ENCODE measurements at places on chromosomes 2 and 18. TPM values are rescaled to one million over a fixed set of nuclear protein-coding genes. Genes with fewer than 3 reads are reported as not detected.

DNA sequence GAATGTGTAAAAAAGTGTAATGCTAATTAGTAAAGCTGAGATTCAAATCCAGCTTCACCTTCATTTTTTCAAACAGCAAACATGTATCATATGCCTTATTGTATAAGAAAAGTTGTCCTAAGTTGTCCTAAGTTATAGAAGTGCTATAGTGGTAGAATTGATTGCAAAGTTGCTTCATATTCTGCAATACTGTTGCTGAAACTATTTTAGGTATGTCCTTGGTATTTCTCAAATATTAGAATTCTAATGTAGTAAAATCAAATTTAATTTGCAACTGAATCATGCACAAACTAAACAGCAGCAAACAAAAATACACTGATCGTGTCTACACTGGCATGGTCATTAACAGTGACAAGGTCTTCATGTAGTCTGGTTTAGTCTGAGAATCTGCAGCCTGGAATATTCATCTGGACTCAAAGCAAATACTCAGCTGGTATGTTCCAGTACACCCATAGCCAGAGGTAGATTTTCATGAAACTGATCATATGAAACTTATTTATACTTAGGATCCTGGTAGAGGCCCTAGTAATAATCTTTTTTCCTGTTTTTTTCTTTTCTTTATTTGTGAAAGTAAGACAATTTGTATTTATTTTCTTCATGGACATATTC lies 555.6 kb upstream of the ZEB2 start:
- DNase-seq, result no peak
- no peak overlapping the region for H3K27ac ChIP-seq
- no peaks in the 10 kb centered on the region for H3K27me3 ChIP-seq

DCC gene
- 0.77 TPM for total RNA-seq

- DNase-seq, result no peak
- no peak overlapping the region for H3K27ac ChIP-seq
- no peaks in the 10 kb centered on the region for H3K27me3 ChIP-seq
- no peaks in the 10 kb centered on the region for H3K36me3 ChIP-seq
- peaks cover under 1% of the 10 kb centered on the region for H3K4me1 ChIP-seq
- no peak overlapping the region for H3K4me3 ChIP-seq
Measured at GRCh38 chr18:7812431-7813063, 245.4 kb downstream of the PTPRM start.

GRCh38 chr2:173134703-173135102 lies 59.1 kb downstream of the MAP3K20 start:
- no peak overlapping the region for H3K4me3 ChIP-seq
- H3K27ac ChIP-seq, result no peak overlapping the region
- H3K27me3 ChIP-seq, result no peaks in the 10 kb centered on the region
- H3K4me1 ChIP-seq, result peaks cover 3% of the 10 kb centered on the region
- no peak for DNase-seq
- H3K36me3 ChIP-seq, result no peaks in the 10 kb centered on the region

DNA sequence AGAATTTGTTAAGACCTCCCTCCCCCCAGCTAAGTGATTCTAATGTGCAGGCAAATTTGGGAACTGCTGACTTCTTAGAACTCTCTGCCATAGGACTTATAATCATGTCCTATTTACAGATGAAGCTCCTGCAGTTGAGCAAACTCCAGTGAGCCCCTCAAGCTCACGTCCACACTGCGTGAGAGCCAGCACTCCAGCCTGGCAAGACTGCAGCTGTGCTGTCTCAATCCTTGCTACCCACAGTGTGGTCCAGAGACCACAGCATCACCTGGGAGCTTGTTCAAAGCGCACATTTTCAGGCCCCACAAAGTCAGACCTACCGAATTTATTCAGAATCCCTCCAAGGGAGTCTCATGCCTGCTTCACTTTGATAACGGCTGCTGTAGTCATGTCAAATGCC lies 243.2 kb upstream of the RAB12 start:
- no peak overlapping the region for H3K27ac ChIP-seq
- H3K36me3 ChIP-seq, result no peaks in the 10 kb centered on the region
- H3K27me3 ChIP-seq, result no peaks in the 10 kb centered on the region
- no peak overlapping the region for H3K4me3 ChIP-seq

GRCh38 chr18:31245820-31246219 lies 72.1 kb upstream of the DSG1 start:
- no peaks in the 10 kb centered on the region for H3K4me1 ChIP-seq
- no peaks in the 10 kb centered on the region for H3K36me3 ChIP-seq
- H3K27ac ChIP-seq, result no peak overlapping the region
- no peaks in the 10 kb centered on the region for H3K27me3 ChIP-seq

DNA sequence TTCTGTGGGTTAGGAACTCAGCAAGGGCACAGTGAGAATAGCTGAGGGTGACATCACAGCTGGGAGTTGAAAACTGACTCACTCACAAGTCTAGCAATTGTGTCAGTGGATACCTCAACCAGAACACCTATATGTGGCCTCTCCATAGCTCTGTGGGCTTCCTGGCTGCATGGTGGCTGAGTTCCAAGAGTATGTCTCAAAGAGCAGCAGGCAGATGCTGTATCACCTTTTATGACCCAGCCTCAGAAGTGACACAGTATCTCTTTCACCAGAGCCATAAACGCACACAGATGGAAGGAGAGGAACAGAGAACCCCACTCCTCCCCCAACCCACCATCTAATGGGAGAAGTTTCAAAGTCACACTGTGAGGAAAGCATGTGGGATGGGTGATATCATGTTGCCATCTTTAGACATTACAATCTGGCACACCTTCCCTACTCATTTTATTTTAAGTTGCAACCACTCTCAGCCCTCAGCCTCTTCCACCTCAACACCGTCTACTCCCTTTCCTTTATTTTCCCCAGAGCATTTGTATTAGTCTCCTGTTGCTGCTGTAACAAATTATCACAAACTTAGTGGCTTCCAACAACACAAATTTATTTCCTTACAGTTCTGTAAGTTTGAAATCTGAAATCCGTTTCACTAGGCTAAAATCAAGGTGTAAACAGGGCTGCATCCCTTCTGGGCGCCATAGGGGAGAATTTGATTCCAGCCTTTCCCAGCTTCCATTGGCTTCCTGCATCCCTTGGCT lies 134.6 kb upstream of the SPATS2L start:
- H3K27me3 ChIP-seq, result no peaks in the 10 kb centered on the region
- H3K4me1 ChIP-seq, result no peaks in the 10 kb centered on the region
- H3K27ac ChIP-seq, result no peak overlapping the region
- H3K4me3 ChIP-seq, result no peak overlapping the region
- DNase-seq, result no peak
- no peaks in the 10 kb centered on the region for H3K36me3 ChIP-seq

PTCD3 gene
- total RNA-seq, result 67.5 TPM

PAIP2B gene
- 13.0 TPM for total RNA-seq

GRCh38 chr2:24915796-24916195 lies 4.2 kb downstream of the ADCY3 start:
- H3K27ac ChIP-seq, result no peak overlapping the region
- H3K4me3 ChIP-seq, result no peak overlapping the region
- no peak for DNase-seq
- H3K4me1 ChIP-seq, result peaks cover 27% of the 10 kb centered on the region
- no peaks in the 10 kb centered on the region for H3K27me3 ChIP-seq

GRCh38 chr18:44536046-44536445 lies 144.6 kb upstream of the SETBP1 start:
- H3K36me3 ChIP-seq, result no peaks in the 10 kb centered on the region
- H3K27me3 ChIP-seq, result no peaks in the 10 kb centered on the region
- no peak for DNase-seq
- H3K4me1 ChIP-seq, result peaks cover 4% of the 10 kb centered on the region

Measured in ovary (tissue), 10 donors.